ENCODE measurements at places on chromosomes 5 and 9. TPM values are rescaled to one million over a fixed set of nuclear protein-coding genes. Genes with fewer than 3 reads are reported as not detected.

The ANKRD34B gene
- total RNA-seq = not detected

The NEUROG1 gene
- total RNA-seq = not detected

The SMIM33 gene
- total RNA-seq = not detected

The TIFAB gene
- total RNA-seq = not detected

The S100Z gene
- not detected for total RNA-seq

Data from hair follicular keratinocyte (primary cell).